ENCODE measurements at places on chromosomes 4 and X.
A peak's percentile ranks its signal among the peaks of the same experiment; 100 is the strongest.

DNA sequence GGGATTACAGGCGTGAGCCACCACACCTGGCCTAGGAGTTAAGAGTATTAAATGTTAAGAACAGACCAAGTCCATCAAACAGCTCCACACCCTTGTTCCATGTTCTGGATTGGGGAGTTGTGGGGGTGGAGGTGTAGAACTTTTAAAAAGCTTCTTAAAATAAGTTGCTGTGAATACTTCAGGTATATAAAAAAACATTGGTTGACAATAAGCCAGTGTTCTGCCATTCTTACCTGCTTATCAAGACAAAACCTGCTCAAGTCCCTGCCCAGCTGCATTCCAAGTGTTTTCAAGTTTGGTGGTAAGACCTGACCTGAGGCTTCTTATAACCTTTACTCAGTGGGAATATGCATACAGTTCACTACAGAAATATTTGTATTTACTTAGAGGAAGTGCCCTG is 6.4 kb downstream of the RBM3 start:
- no peaks in the 10 kb centered on the region for H3K36me3 ChIP-seq
- no peaks in the 10 kb centered on the region for H3K27me3 ChIP-seq
- H3K4me3 ChIP-seq, result no peak overlapping the region
- no peak for DNase-seq
- H3K27ac ChIP-seq, result no peak overlapping the region
- H3K4me1 ChIP-seq, result no peaks in the 10 kb centered on the region

DNA sequence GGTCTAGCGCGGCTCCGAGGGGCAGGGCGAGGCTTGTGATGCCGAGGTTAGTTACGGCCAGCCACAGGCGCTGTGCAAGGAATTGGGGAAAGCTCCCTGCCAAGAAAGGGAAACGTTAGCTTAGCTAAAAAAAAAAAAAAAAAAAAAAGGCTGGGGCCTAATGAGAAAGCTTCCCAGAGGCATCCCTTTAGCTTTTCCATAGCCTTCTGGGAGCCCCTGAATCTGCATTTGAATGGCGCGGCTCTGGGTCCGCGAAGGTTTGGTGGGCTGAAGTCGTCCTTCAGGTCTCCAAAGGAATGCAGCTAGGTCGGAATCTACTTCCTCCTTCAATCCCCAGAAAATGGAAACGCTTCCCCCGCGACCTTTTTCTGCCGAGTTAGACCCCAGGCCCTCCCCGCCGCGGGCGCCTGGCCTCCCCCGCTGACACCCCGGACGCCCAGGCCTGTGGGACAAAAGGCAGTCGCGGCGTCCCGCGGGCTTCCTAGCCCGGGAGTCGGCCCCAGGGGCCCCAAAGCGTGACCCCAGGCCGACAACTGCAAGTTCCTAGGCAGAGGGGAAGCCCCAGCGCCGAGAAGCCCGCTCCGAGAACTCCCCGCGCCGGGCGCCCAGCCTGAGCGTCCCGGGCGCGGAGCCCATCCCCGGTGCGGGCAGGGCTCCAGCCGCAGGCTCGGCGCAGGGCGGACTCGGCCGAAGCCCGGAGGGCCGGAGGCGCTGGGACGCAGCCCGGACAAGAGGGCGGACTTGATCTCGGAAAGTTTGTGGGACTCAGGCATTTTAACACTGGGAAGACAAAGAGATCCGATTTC is 605 bp upstream of the FAT1 start:
- H3K36me3 ChIP-seq, result no peaks in the 10 kb centered on the region
- no peaks in the 10 kb centered on the region for H3K4me1 ChIP-seq
- H3K4me3 ChIP-seq, result peak overlapping the region; percentile 38
- peak; percentile 88 for DNase-seq
- H3K27me3 ChIP-seq, result no peaks in the 10 kb centered on the region

DNA sequence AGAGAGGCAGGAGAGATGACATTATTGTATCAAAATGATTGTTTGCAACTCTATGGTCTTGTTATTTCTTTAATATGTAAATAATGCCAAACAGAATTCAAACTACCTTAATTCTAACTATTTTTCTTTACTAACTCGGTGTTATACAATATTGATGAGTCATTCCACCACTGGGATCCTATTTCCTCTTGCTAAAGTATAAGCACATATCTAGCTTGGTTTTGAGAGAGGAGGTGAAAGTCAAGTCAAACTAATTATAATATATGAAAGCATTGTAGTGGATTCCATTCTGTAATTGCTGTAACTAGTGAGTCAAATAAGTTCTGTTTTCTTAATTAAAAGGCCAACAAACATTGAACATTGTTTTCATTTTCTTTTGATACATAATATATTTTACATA is 837.6 kb downstream of the PDHA2 start:
- H3K27ac ChIP-seq, result no peak overlapping the region
- no peaks in the 10 kb centered on the region for H3K4me1 ChIP-seq
- no peak overlapping the region for H3K4me3 ChIP-seq
- no peaks in the 10 kb centered on the region for H3K36me3 ChIP-seq
- H3K27me3 ChIP-seq, result no peaks in the 10 kb centered on the region

DNA sequence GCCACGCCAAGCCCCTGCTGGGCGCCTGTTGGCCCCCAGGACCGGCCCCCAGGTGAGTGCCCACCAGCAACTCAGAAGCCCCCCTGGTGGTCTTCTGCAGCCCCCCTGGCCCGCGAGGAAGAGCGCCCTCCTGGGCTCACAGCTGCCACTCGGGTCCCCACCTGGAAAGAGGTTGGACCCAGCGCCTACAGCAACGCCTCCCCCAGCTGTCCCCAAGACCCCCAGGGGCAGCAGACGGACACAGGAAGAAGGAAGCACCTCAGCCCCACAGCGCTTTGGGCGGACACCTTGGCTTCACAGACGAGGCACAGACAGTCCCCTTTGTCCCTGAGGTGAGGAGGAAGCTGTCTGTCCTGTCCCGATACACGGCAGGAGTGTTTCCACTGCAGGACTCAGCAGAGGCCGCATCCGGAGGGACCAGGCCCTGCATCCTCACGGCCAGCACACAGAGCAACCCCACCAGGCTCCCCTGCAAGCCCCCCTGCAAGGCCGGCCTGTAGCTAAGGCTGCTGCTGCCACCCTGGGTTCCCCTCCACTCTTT is 115.6 kb upstream of the NKX1-1 start:
- no peak overlapping the region for H3K27ac ChIP-seq
- no peaks in the 10 kb centered on the region for H3K36me3 ChIP-seq
- peak; percentile 62 for DNase-seq
- no peaks in the 10 kb centered on the region for H3K4me1 ChIP-seq
- H3K4me3 ChIP-seq, result no peak overlapping the region
- no peaks in the 10 kb centered on the region for H3K27me3 ChIP-seq

DNA sequence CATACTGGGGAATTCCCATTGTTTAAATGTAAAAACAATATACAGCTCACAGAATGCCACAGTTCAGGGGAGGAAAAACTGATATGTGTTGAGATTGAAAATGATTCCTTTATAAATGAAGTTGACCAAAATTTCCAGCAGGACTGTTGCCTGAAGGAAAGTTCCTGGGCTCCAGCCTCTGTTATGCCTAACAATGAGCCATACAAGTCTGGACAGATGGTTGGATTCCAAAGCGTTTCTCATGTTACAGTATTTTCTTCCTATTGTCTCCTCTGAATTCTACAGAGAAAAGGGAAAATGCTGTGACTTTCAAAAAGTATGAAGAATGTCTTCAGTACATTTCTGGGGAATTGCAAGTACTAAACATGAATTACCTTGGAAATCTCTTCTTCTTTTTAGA is 73.3 kb downstream of the ALPK1 start:
- no peaks in the 10 kb centered on the region for H3K27me3 ChIP-seq
- no peak for DNase-seq
- no peak overlapping the region for H3K4me3 ChIP-seq

DNA sequence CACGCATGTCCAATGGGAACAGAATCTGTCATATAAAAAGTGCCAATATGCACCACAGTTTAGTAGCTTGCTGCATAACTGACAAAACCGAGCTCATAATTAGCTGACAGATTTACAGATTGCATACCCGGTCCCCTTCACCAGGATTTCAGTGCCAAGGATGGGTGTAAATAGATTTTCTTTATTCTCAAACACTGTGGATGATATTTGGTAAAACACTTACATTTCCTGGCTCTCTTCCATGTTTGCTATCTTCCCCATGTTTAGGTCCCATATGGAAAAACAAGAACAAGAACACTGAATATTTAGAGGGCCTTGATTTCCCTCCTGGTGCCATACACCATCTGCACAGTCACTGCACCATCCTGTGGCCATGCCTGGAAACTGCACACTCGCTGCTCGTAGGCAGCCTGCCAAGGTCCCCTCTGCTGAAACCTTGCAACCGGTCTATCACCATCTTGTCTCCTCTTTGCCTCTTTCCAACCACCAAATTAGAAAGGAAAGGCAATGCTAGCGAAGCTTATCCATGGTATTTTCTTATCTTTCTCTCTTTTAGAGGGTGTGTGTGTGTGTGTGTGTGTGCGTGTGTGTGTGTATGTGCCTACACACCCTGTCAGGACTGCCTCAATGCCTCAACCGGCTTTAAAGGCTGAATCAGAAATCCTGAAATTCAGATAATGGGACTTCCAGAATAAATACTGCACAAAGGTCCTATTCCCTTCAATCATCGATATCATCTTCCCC is 124.2 kb upstream of the MBNL3 start:
- no peak overlapping the region for H3K4me3 ChIP-seq
- H3K27ac ChIP-seq, result no peak overlapping the region

GRCh38 chrX:50827996-50828395 is 14.0 kb upstream of the SHROOM4 start:
- no peak overlapping the region for H3K4me3 ChIP-seq
- H3K36me3 ChIP-seq, result no peaks in the 10 kb centered on the region
- no peak for DNase-seq
- no peaks in the 10 kb centered on the region for H3K27me3 ChIP-seq
- no peak overlapping the region for H3K27ac ChIP-seq
- no peaks in the 10 kb centered on the region for H3K4me1 ChIP-seq

DNA sequence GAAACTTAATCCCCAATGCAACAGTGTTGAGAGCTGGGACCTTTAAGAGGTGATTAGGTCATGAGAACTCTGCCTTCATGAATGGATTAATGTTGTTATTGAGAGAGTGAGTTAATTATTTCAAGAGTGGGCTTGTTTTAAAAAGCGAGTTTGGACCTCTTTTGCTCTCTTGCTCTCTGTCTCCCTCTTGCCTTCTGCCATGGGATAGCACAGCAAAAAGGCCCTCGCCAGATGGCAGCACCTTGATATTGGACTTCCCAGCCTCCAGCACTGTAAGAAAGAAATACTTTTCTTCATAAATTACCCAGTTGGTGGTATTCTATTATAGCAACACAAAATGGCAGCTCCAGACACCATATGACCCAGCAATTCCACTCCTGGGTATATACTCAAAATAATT is 7.0 kb upstream of the ATP6AP2 start:
- DNase-seq, result no peak
- H3K36me3 ChIP-seq, result no peaks in the 10 kb centered on the region
- no peak overlapping the region for H3K27ac ChIP-seq
- H3K27me3 ChIP-seq, result no peaks in the 10 kb centered on the region
- no peaks in the 10 kb centered on the region for H3K4me1 ChIP-seq

DNA sequence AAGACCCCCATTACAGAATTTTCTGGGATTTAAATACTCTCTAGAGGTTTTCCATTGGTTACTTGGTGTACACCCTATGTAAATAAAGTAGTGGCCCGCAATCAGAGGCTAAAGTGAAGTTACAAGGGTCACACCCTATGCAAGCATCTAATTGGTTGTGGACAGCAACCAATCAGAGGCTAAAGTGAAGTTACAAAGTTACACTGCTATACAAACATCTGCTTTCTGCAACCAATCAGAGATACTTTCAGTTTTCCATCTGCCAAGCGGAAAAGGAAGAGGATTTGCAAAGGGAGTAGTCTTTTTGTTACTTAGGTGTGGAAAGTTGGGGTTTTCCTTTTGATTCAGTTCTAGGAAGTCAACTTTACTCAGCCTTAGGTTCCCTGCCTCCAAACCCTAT is 2.0 kb upstream of the ATRX start:
- H3K27ac ChIP-seq, result no peak overlapping the region
- no peak for DNase-seq
- H3K36me3 ChIP-seq, result no peaks in the 10 kb centered on the region
- H3K4me1 ChIP-seq, result no peaks in the 10 kb centered on the region
- H3K4me3 ChIP-seq, result no peak overlapping the region

DNA sequence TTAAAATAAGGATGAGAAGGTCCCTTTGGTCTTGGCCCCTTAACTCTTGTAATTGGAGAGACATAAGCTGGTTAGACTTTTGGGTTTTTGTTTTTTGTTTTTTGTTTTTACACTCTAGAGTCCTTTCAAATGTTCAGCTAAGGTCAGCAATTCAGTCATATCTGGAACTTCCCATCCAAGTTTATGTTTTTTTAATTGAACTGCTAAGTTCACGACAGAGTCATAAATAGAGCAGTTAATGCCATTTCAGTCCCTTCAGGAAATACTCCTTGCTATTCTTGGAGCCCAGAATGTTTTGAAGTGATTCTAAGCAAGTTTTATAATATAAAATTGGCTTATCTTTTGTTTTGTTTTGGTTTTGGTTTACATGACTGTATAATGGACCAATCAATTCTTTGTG is 329.4 kb upstream of the PABPC4L start:
- no peak for DNase-seq
- H3K36me3 ChIP-seq, result no peaks in the 10 kb centered on the region
- H3K27ac ChIP-seq, result no peak overlapping the region
- H3K4me1 ChIP-seq, result no peaks in the 10 kb centered on the region
- no peaks in the 10 kb centered on the region for H3K27me3 ChIP-seq
- H3K4me3 ChIP-seq, result no peak overlapping the region

DNA sequence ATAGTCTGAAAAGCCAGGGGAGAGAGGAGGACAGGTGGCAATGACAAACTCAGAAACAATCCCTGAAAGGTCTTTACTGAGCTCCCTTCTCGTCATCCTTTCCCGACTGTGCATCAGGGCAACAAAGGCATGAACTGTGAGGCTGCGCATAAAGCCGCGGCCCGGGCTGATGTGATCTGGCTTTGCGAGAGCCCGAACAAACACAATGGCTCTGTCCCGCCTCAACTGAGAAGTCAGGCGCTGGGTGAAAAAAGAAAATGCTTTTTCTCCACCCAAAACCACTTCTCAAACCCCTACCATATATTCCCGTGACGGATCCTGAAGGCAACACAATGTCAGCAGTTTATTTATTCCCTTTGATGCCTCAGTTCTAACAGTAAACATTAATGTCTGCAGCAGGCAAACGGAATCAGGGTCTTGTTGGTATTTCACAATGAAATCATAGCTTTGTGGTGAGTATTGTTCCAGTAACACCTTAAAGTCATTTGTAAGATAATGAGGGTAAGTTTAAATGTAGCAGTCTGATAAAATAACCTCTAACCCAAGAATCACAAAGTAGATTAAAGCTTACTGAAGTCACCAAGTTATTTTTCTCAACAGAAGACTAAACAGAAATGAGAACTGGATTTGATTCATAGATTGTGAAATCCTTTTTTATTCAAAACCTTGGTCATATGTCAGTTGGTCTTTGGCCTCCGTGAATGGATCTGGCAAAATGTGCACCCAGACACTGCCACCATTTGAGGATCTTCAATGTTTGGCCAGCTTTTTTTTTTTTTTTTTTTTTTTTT is 67.4 kb downstream of the APBB2 start:
- peak overlapping the region; percentile 97 for H3K27ac ChIP-seq
- DNase-seq, result peak; percentile 67
- H3K27me3 ChIP-seq, result no peaks in the 10 kb centered on the region
- peak overlapping the region; percentile 15 for H3K4me3 ChIP-seq
- no peaks in the 10 kb centered on the region for H3K36me3 ChIP-seq
